Stimulated activated CD4-positive, alpha-beta T cell treated with anti-CD3 and anti-CD28 coated beads, Interleukin-1b, Interleukin-23, amount 100 ng/mL, for 24 hours (primary cell): ENCODE measurements at places on chromosomes 12 and 14.
A peak's percentile ranks its signal among the peaks of the same experiment; 100 is the strongest.

- no peak for DNase-seq
These were observed 294.8 kb upstream of the SOX5 start for GRCh38 chr12:24244231-24244630.

GRCh38 chr12:49903700-49904423, at the start of gene FAIM2:
TSS of gene FAIM2 (minus strand) at chr12:49903900. CDS start at chr12:49903792, 108 bp downstream.
- DNase-seq = no peak

GRCh38 chr14:37992499-37992898, 215.2 kb upstream of the SSTR1 start:
- DNase-seq = no peak

- DNase-seq = no peak
These were observed 114.1 kb downstream of the RFLNA start for GRCh38 chr12:124408822-124409517.

DNA sequence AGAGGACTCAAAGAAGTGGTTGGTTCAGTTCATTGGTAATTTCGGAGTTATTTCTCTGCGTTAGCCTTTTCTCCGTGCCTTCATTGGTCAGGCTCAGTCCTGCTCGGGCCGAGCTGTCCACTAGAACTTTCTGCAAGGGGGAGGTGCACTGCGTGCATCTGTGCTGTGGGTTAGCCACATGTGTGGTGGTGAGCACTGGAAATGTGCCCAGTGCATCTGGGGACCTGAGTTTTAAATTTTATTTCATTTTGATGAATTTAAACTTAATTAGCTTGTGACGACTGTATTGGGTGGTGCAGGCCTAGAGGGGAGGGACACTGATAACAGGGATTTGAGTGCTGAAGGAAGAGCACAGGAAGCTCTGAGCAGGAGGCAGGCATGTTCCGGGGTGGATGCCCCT, 24.5 kb downstream of the SETD1B start:
- DNase-seq = no peak

- no peak for DNase-seq
These were observed 2.4 kb upstream of the A2M start for GRCh38 chr12:9118158-9118557.

DNA sequence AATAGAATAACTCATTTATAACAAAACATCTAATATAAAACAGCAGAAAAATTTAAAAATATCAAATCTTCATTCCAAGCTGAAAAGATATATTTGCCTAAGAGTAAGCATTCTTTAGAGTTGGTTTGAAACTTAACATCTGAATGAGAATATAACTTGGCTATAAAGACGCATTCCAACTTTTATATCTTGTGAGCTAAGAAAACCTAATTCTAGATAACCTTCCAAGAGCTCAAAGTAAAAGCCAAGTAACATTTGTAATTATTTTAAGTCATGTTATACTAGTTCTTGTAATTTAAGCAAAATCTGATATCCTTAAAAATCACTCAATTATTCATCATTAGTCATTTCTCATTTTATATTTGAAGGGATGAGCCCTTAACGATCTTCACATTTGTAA, 368.9 kb downstream of the C12orf50 start:
- DNase-seq = no peak

- DNase-seq = no peak
These were observed 5.7 kb downstream of the DENND5B start for GRCh38 chr12:31585271-31585670.

DNA sequence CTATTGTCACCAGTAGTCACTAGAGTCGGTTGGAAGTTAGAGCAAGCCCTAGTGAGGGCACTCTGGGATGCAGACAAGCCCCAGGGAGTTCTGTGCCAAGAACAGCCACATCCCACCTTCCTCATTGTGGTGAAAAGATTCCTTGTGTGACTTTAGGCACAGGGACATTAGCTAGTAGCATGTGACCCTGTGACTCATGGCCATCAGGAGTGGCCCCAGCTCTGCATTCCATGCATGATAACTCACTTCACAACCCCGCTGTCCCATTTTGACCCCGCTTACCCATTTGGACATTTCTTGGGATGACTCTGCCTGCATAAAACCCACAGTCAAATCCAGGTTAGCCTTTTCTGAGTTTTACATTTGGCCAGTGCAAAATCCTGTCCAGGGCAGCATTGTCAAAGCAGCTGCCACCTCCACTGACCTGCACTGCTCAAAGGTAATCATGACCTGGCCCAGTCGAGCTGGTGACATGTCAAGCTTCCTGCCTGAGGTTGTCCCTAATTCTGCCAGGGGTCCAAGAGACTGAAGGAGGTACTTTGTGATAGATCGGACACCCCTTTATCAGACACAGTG, 430.5 kb downstream of the DPF3 start:
- DNase-seq = no peak

GRCh38 chr14:37889087-37889486, 293.7 kb downstream of the TTC6 start:
- no peak for DNase-seq

GRCh38 chr14:58828298-58828697, 190.5 kb downstream of the DACT1 start:
- DNase-seq = no peak

- no peak for DNase-seq
These were observed 236.7 kb downstream of the BCL11B start for GRCh38 chr14:99035268-99035667.

- DNase-seq = no peak
These were observed 29.9 kb upstream of the YBX3 start for GRCh38 chr12:10753059-10753458.

- peak; percentile 1 for DNase-seq
These were observed 50.9 kb upstream of the VASH1 start for GRCh38 chr14:76710056-76711010.

- DNase-seq = no peak
These were observed 1.5 kb downstream of the AMN start for GRCh38 chr14:102923925-102924486.

- no peak for DNase-seq
These were observed 151.8 kb upstream of the BTG1 start for GRCh38 chr12:92297405-92297804.

DNA sequence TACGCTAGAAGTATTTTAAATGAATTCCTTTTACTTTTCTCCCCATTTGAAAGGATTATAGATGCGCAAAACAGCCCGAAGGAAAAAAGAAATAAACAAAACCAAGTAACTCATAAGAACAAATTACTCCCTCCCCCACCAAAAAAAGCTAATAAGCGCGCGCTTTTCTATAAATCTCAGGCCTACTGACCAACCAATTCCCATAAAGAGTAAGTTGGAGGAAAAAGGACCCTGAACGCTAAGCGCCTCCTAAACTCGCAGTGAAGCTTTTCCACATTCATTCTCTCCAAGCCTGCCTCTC, 588 bp downstream of the MBIP start:
- no peak for DNase-seq

GRCh38 chr14:51856792-51857296, 3.6 kb upstream of the GNG2 start:
- DNase-seq = no peak

DNA sequence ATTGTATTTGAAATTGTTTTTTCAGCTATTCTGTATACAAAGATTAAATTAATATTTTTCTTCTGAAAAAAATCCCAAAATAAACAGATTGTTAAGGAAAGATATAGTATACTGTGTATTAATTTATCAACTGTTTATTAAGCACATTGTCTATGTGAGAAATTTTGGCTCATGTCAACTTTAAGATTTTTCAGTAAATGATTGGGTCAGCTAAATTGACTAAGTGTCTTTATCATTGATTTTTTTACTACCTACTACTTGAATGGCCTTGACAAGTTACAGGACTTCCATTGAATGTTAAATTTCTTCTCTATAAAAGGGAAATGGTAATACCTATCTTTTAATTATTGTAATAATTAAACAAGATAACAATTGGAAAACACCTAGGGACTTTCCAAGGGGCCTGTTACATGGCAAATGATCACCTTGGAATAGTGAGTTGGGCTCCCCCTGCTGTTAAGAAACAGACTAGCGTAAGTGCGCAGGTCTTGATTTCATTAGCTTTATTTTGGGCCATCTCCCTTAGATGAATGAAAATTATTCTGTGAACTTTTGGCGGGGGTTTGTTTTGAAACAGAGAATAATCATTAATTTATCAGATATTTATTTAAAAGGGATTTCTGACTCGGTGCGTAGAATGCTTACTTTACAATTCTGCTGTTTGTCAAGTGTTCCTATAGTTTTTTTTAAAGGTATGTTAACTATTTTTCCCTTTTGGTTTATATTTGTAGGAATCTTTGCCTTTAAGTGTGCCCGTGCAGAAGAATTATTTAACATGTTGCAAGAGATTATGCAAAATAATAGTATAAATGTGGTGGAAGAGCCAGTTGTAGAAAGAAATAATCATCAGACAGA, 14.5 kb upstream of the CCT2 start:
- peak; percentile 23 for DNase-seq

GRCh38 chr12:118259079-118259478, 113.6 kb downstream of the TAOK3 start:
- no peak for DNase-seq

GRCh38 chr14:59236195-59236594, 47.7 kb downstream of the DAAM1 start:
- DNase-seq = no peak

DNA sequence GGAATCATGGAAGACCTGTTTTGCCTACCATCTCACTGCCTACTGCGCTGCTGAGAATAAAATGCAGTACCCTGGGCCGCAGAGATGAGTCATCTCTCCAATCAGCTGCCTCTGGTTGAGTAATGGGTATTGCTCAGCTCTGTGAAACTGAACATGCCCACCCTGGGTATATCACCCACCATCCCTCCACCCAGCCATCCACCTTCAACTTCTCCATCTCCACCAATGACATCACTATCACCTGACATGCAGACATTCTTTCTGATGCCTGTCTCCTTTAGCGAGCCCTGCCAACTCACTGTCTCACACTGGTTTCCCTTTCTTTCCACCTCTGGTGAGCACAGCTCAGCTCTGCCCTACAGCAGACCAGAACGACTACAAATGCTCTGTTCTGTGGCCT, 33.6 kb downstream of the E2F7 start:
- no peak for DNase-seq

GRCh38 chr14:37436519-37436918, 158.5 kb downstream of the FOXA1 start:
- DNase-seq = no peak

- no peak for DNase-seq
These were observed 167.2 kb upstream of the BMP4 start for GRCh38 chr14:54123841-54124240.

DNA sequence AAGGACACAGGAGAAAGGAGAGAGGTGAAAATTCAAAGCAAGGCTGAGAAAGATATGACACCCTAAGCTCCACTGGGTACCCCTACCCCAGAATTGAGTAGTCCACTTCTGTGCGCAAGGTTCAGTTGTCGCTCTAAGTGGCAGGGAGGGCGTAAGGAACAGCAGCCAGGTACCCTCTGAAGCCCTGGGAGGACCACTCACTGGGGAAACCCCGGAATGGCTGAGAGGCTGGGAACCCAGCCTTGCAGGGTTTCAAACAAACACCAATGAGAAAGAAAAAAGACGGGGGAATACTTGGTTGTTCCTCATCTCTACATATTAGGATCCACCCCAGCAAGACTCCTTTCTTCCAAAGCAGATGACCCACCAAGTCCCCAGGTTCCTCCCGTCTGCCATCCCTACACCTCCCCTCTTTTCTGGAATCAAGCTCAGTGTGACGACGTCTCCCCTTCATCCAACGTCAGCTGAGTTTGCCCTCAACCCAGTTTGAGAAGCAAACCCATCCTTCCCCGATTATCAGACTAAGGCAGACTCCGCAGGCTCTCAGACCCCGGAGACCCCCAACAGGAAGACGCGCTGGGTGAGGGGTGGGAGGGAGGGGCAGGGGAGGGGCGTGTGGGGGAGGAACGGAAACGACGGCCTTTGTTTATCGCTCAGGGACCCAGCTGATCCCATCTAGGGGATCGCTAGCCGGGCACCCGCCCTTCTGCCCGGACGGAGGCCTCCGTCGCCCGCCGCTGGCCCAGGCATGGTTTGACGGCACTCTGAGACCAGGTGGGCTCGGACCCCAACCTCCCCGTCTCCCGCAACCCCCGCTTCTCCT, 795 bp downstream of the LMBR1L start:
- no peak for DNase-seq

DNA sequence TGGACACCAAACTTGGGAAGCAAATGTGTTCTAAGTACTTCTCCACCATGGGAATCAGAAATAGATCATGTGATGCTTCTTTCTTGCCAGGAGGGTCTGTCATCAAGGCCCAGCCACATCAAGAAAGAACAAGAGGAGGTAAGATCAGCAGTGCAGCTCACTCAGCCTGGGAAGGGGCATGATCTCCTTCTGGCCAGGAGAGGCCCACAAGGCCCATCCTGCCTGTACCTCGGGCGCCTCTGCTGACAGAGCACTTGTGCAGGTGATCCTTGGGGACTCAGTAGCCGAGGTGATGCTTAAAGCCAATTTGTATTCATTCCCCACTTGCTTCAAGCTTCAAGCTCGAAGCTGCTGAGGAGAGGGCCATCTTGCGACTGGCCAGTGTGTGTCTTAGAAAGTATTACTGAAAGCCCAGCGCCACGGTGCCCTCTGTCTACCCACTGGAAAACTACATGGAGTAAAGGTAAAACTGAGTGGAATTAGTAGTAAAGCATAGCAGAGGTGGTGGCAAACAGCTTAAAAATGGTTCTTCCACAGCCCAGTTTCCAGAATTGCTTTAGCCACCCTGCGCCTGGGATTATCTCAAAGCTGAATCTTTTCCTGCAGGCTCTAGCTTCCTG, 26.2 kb downstream of the RTRAF start:
- DNase-seq = no peak

DNA sequence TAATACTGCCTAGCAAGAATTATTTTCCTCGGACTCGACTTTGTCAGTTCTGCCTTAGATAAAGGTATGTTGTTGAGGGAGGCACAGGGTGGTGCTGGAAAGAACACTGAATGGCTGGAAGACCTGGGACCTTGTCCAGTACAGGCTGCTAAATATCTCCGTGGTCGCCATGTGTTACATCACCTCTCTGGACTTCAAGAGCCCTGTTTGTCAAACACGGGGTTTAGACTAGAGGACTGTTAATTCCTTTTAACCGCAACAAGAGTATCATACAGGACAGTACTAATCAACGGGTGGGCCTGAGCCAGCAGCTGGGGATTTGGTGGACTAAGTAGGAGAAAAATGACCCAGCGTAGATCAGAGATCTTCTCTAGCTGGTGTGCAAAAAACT, 476.3 kb downstream of the LRIG3 start:
- no peak for DNase-seq

DNA sequence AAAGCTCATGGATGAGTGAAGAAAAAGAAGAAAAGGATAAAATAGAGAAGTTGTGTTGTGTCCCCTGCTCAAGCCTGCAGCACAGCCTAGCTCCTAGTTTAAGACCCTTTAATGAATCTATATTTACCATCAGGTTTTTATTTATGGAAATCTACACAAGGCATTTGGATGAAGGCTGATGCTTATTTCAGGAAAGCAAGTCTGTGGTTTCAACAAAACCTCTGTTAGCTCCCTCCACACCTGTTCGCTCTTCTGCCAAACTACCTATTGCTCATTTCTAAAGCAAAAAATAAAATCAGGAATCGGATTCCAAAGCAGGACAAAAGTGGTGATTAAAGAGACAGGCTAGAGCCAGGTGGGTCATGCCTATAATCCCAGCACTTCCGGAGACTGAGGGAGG, 18.9 kb upstream of the MAP3K9 start:
- no peak for DNase-seq
